Suppressor macrophage (primary cell): ENCODE measurements at places on chromosomes 4 and X.

DNA sequence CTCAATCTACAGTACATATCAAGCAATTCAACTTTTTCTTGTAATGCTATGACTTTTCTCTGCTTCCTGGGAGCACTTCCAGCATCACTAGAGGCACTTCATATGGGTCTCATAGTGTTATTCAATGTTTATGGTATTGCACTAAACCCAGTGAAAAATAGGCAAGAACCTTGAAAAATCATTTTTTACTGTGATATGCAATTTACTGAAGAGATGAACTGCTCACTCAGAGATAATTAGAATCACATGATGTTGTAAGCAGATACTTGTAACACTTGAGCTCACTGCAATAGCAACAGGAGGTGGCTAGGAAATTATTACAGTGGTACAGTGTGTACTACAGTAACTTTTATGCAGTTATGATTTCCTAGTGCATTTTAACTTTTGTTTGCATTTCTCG lies 93.3 kb downstream of the RASGEF1B start:
- DNase-seq: no peak

DNA sequence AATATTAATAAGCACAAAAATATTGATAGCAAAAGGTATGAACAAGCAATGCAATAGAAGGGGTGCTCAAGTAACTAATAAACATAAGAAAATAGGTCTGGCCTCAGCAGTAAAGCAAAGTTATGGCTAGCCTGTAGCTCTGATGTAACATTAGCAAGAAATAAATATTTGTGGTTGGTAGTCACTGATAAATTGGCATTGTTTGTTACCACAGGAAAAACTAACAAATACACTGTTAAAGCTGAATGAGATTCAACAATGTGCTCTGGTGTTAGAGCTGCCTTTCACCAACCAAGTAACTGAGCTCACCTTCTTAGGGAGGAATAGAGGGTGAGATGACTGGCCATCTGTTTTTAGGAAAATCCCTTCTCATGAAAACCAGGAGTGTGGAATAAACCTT lies 71.4 kb downstream of the AREG start:
- DNase-seq: no peak

GRCh38 chrX:100648458-100649417 lies 4.7 kb downstream of the SRPX2 start:
- DNase-seq: no peak

GRCh38 chr4:80171251-80171650 lies 26.1 kb upstream of the PRDM8 start:
- no peak for DNase-seq

DNA sequence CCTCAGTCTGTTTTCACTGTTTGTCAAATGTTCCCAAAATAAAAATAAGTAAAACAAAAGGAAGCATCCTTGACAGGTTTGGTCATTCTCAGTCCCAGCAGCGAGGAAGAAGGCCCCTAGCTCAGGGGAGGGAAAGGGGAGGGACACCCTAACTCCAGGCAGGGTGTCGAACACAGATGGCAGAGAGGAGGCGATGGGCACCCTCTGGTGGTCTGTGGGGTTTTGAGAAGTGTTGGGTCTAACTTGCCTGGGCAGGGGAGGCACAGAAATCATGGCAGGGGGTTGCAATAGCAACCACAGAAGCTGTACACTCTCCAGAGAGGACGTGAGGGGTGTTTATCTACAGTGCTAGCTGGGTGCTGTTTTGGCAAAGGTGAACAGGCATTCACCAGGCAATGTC lies 229.8 kb upstream of the SFRP2 start:
- no peak for DNase-seq

DNA sequence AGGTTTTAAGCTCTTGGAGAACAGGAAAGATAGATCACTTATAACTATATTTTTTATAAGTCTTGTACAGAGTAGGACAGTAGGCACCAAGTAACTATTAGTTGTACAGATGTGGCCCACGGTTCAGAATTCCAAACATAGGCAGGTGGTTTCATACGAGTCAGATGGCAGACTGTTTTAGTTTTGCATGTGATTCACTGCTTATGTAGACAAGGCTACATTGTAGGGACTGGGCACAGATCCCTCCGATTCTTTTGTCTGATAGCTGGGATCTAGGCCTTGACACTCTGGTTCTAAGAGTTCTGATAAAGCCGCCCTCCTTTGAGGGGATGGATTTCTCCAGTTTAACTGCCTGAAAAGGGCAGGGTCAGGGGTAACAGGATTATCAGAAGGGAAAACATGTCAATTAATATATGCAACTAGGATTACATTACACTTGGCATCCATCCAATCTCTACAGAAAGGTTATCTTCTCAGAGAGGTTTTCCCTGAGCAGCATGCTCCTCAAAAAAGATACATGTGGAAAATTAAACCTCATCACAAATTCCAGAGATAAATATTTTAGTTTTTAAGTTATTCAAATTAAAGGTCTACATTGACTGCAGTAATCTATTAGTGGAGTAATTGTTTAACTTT lies 87.8 kb downstream of the SPRY1 start:
- no peak for DNase-seq
